ENCODE measurements at places on chromosomes 1 and 21. TPM values are rescaled to one million over a fixed set of nuclear protein-coding genes. Genes with fewer than 3 reads are reported as not detected.
A peak's percentile ranks its signal among the peaks of the same experiment; 100 is the strongest.

AGT gene
- total RNA-seq, result 3.5 TPM

C1orf52 gene
- total RNA-seq, result 38.2 TPM

SLC6A17 gene
- total RNA-seq, result 0.03 TPM

DNA sequence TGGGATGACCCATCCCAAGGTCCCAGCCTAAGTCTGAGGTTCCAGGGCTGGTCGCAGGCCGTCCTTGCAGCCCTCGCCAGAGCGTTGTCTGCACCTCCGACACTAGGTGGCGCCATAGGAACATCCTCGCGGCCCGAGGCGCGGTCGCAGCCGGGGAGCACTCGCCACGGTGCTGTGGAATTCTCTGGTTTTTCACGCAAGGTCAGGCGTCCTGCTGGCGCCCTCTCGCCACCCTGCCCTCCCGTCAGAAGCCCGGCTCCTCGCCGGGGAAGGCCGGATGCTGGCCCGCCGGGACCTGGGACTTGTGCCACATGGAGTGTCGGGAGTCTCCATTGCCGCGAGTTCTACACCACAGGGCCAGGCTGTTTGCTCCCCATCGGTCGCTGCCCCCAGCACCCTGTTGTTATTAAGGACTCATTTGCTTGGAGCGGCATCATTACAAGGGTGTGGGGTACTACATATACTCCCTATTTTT, 196.8 kb upstream of the LMO4 start:
- H3K36me3 ChIP-seq, result no peaks in the 10 kb centered on the region
- H3K27me3 ChIP-seq, result no peaks in the 10 kb centered on the region
- H3K27ac ChIP-seq, result no peak overlapping the region
- peak overlapping the region; percentile 6 for H3K4me3 ChIP-seq
- DNase-seq, result peak; percentile 93

DNA sequence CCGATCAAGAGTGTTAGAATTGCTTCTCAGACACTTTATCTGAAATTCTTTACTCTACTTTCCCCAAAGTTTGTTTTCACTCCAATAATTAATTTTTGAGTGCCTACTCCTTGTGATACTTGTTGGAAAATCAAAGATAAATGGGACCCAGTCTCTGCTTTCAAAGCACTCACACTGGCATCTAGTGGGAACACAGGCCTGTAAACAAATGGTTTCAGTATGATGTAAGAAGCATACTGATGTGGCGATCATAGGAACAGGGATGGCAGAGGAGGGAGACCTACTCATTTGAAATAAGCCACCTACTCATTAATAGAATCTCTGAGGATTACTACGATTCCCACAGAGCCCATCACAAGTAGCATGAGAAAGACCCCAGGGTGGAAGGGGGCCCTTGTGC, 273.7 kb upstream of the ST6GALNAC5 start:
- H3K27me3 ChIP-seq, result no peaks in the 10 kb centered on the region
- no peaks in the 10 kb centered on the region for H3K4me1 ChIP-seq
- no peak overlapping the region for H3K27ac ChIP-seq
- no peaks in the 10 kb centered on the region for H3K36me3 ChIP-seq
- no peak overlapping the region for H3K4me3 ChIP-seq
- DNase-seq, result no peak

GRCh38 chr1:28354121-28354520, 15.4 kb upstream of the PHACTR4 start:
- no peaks in the 10 kb centered on the region for H3K27me3 ChIP-seq
- H3K27ac ChIP-seq, result no peak overlapping the region
- H3K4me1 ChIP-seq, result no peaks in the 10 kb centered on the region
- H3K4me3 ChIP-seq, result no peak overlapping the region
- no peak for DNase-seq

DNA sequence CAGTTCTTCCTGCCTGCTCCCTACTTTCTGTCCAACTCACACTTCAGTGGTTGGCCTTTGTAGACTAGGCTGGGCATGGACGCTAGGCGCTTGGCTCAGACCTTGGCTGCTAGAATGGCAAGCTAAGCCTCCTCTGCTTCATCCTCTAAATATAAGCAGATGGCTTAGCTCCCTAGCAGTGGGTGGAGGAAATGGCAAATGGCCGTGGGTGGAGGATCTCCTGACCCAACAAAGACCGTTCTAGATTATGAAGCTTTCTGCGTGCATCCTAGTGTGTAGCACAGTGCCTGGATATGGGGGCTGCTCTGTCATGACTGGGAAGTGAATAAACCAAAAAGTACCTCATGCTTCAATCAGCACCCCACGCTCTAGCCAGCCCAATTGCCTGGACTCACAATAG, 10.4 kb upstream of the ETV3L start:
- peaks cover 46% of the 10 kb centered on the region for H3K27me3 ChIP-seq
- no peaks in the 10 kb centered on the region for H3K4me1 ChIP-seq
- no peak for DNase-seq
- no peak overlapping the region for H3K27ac ChIP-seq
- no peaks in the 10 kb centered on the region for H3K36me3 ChIP-seq
